ENCODE measurements at places on chromosomes 13 and 19. TPM values are rescaled to one million over a fixed set of nuclear protein-coding genes. Genes with fewer than 3 reads are reported as not detected.

The CLEC11A gene
- 2.4 TPM for total RNA-seq

DNA sequence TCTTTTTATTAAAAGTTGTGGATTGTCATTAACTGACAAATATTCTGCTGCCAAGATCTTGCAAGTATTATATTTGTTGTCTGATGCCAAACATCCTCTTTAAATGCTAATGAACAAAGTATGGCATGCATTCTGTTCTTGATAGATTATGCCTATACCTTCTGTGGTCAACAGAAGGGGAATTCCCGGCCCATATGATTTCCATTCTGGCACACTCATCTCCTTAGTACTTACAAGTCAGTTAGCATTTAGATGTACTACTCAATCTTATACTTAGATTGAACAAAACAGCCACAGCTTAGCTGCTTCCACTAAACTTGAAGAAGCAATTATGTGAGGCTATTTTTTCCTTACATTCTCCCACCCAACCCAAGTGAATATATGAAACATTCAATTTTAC is 246.1 kb upstream of the DACH1 start:
- H3K4me3 ChIP-seq: no peak overlapping the region
- H3K36me3 ChIP-seq: no peaks in the 10 kb centered on the region
- no peaks in the 10 kb centered on the region for H3K4me1 ChIP-seq
- DNase-seq: no peak
- H3K27ac ChIP-seq: no peak overlapping the region

- no peaks in the 10 kb centered on the region for H3K27me3 ChIP-seq
- no peak overlapping the region for H3K4me3 ChIP-seq
- no peak overlapping the region for H3K27ac ChIP-seq
- no peaks in the 10 kb centered on the region for H3K36me3 ChIP-seq
These were observed 27.6 kb downstream of the ZNF541 start for GRCh38 chr19:47545061-47545948.

GRCh38 chr13:32300920-32301319 is 14.2 kb downstream of the ZAR1L start:
- H3K4me3 ChIP-seq: no peak overlapping the region
- no peak overlapping the region for H3K27ac ChIP-seq
- DNase-seq: no peak
- H3K36me3 ChIP-seq: no peaks in the 10 kb centered on the region

DNA sequence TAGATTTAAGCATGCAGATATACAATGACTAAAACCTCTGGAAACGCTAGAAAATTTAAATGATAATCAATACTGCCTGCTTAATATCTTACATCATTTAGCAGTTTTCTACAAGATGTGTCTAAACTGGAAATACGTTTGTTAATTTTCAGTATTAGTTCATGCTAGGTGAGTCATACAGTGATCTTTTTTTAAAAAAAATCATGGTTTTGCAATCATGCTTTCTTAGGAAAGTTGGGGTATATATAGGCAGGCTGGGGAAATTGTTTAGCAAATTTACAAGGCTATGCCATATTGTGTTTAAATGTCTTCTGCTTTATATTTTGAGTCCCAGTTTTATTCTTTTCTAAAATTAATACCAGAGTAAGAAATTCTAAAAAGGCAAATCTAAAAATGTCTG is 245.4 kb upstream of the SPRY2 start:
- no peak overlapping the region for H3K4me3 ChIP-seq
- no peaks in the 10 kb centered on the region for H3K36me3 ChIP-seq
- H3K27me3 ChIP-seq: no peaks in the 10 kb centered on the region
- no peak for DNase-seq

- no peaks in the 10 kb centered on the region for H3K4me1 ChIP-seq
- peaks cover 4% of the 10 kb centered on the region for H3K36me3 ChIP-seq
- H3K4me3 ChIP-seq: no peak overlapping the region
These were observed 22.0 kb upstream of the UPF3A start for GRCh38 chr13:114259374-114259773.

The FUT1 gene
- 2.9 TPM for total RNA-seq

DNA sequence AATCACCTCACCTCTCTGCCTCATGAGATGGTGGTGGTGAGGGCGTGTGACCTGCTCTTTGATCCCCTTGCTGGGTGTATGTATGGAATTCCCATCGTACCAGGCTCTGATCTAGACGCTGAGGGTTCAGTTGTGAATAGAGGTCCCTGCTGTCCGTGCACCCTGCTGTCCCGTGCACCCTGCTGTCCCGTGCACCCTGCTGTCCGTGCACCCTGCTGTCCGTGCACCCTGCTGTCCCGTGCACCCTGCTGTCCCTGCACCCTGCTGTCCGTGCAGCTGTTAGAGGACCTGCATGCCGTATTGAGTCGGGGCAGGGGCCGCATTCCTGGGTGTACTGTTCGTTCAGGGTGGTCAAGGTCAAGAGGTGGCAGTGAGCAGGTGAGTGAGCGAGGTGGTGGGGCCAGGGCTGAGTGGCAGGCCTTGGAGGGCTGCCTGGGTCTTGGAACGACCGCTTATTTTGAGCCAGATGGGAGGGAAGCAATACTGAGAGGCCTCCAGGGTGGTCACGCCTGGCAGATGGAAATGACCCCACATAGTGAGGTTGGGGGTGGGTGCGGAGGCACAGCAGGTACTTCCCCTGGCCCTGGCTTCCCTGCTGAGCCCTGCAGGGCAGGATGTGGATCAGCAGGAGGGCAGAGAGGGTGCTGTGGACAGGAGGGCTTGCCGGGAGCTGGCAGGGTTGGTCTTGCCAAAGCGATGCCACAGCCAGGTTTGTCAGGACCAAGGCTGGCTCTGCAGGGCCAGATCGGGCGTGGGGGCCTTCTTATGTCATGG is 4.6 kb upstream of the EPN1 start:
- no peak for DNase-seq
- peaks cover 93% of the 10 kb centered on the region for H3K36me3 ChIP-seq
- H3K27me3 ChIP-seq: no peaks in the 10 kb centered on the region
- H3K27ac ChIP-seq: no peak overlapping the region
- peak overlapping the region; percentile 8 for H3K4me3 ChIP-seq

The SPRY2 gene
- total RNA-seq: 13.3 TPM

DNA sequence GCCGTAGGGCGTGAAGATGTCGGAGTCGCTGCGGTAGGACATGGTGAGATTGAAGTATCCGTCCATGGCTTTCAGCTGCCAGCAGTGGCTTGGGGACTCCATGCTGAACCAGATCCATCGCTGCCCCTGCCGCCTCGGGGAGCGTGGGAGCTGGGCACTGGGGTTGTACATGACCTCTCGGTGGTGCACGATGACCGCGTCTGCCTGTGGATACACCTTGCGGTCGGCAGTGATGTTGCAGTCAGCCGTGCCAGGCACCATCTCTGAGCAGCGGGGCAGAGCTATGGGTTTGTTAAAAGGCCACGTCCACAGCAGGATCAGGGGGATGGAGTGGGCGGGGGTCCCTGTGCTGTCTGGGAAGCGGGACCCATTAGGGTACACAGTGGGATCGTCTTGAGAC is 7.4 kb downstream of the FUT6 start:
- no peak overlapping the region for H3K4me3 ChIP-seq
- H3K4me1 ChIP-seq: no peaks in the 10 kb centered on the region
- DNase-seq: no peak
- H3K27ac ChIP-seq: no peak overlapping the region

- H3K4me1 ChIP-seq: no peaks in the 10 kb centered on the region
- no peak overlapping the region for H3K4me3 ChIP-seq
- H3K27ac ChIP-seq: no peak overlapping the region
- no peaks in the 10 kb centered on the region for H3K27me3 ChIP-seq
- no peak for DNase-seq
These were observed 1.5 kb upstream of the SPART start for GRCh38 chr13:36347531-36348210.

- DNase-seq: no peak
- H3K4me3 ChIP-seq: no peak within 1 kb of the TSS
- no peak within 1 kb of the TSS for H3K27ac ChIP-seq
- H3K36me3 ChIP-seq: no peaks in the 10 kb centered on the region
These were observed at the start of gene CACNA1A for GRCh38 chr19:13506471-13506820. CACNA1A (minus strand) TSS chr19:13506479; CDS start chr19:13506224, 255 bp downstream.

DNA sequence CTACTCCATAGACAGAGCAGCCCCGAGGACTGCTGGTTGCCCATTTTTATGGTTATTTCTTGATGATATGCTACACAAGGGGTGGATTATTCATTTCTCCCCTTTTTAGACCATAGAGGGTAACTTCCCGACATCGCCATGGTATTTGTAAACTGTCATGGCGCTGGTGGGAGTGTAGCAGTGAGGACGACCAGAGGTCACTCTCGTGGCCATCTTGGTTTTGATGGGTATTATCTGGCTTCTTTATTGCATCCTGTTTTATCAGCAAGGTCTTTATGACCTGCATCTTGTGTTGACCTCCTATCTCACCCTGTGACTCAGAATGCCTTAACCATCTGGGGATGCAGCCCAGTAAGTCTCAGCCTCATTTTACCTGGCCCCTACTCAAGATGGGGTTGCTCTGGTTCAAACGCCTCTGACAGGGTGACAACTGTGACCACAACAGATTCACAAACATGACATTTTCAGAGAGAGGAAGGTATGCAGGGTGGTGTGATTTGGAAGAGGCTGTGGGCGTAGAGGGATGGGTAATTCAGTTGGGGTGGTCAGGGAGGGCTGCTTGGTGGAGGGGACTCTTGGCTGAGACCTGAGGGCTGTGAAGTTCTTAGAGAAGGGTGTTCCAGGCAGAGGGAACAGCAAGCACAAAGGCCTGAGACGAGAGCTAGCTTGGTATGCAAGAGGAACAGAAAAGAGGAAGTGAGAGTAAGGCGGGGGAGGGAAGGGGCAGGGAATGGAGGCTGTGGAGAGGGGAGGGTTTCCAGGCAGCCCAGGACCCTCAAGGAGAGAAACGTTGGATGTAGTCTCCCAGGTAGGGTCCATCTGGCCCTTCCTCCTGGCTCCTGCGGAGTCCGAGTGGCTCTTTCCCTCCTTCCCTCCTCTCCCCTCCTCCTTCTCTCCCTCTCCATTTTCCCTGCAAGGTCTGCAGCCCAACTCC is 23.5 kb downstream of the FAM187B start:
- H3K27me3 ChIP-seq: no peaks in the 10 kb centered on the region
- peaks cover 33% of the 10 kb centered on the region for H3K4me1 ChIP-seq
- H3K27ac ChIP-seq: no peak overlapping the region
- H3K4me3 ChIP-seq: no peak overlapping the region
- no peak for DNase-seq

DNA sequence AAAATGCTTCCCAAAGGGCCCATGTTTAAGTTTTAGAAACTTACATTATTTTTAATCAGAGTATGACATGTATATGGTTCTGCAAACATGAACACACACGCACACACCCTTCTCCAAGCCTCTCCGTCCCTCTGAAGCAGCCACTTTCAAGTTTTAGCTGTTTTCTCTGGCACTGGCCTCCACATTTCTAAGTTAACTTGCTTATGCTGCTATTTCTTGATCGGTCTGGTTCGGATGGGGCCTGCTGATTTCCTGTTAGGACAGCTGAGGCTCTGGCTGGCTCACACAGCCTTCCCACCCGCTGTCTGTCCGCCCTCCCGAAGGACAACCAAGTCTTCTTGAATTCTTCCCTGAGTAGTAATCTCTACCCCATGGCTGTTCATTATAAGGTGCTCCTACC is 4.4 kb downstream of the SPC24 start:
- H3K4me3 ChIP-seq: no peak overlapping the region
- no peak for DNase-seq
- H3K27me3 ChIP-seq: no peaks in the 10 kb centered on the region
- peaks cover 25% of the 10 kb centered on the region for H3K36me3 ChIP-seq
- no peak overlapping the region for H3K27ac ChIP-seq
- peaks cover 9% of the 10 kb centered on the region for H3K4me1 ChIP-seq

DNA sequence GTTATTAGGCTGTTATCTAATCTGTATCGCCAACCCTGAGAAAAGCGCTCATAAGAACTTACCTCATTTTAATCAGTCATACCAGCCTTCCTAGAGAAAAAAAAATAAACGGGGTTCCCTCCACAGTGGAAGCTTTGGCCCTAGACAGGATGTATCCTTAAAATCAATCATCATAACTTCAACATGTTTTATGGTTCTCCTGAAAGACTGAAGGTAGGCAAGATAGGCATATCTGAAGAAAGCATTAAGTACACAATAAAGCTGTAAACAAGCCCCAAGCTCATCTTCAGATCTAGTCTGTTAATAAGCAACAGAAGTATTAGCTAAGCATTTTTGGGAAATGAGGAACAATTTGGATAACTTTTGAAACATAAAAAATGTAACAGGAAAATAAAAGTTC is 18.7 kb upstream of the SERP2 start:
- peaks cover 15% of the 10 kb centered on the region for H3K4me1 ChIP-seq
- no peak overlapping the region for H3K4me3 ChIP-seq
- no peaks in the 10 kb centered on the region for H3K27me3 ChIP-seq
- no peak overlapping the region for H3K27ac ChIP-seq
- no peaks in the 10 kb centered on the region for H3K36me3 ChIP-seq

DNA sequence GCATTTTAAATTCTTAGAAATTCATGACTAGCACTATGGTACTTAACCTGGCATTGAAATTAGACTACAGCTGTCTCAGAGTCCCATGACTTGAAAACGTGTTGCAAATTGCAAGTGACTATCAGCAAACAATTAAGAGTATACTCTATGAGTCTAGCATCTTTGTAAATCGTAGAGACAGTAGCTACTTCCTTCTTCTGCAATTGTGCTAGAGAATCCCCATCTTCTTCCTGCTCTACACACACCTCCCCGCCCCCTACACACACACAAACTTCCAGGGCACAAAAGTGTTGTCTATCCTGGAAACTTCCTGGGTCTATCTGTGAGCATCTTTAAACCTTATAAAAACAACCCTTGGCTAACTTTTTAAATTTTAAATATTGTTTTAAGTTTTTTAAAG is 35.2 kb upstream of the MIR17HG start:
- no peak overlapping the region for H3K27ac ChIP-seq
- DNase-seq: no peak
- H3K4me3 ChIP-seq: no peak overlapping the region
- H3K4me1 ChIP-seq: peaks cover 8% of the 10 kb centered on the region
- no peaks in the 10 kb centered on the region for H3K27me3 ChIP-seq

DNA sequence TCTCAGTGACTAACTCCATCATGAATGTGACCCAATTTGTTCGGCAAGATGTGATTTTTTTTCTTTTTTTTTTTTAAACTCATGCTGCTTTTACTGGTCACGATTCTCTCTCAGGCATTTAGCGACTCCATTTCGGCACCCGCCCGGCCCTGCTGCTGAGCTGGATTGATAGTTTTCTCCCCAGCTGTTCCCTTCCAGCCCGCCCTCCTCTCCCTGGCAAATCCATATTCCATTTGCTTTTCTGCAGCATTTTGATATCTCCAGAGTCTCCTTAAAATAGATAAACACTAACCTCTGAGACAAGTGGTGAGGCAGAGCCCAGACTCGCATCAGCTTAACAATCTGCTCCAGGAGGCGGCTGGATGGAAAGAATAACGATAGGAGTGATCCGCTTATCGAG is 55.5 kb upstream of the KATNAL1 start:
- H3K27ac ChIP-seq: no peak overlapping the region
- no peaks in the 10 kb centered on the region for H3K4me1 ChIP-seq
- H3K36me3 ChIP-seq: no peaks in the 10 kb centered on the region
- H3K4me3 ChIP-seq: no peak overlapping the region

- H3K36me3 ChIP-seq: peaks cover 6% of the 10 kb centered on the region
- peaks cover 22% of the 10 kb centered on the region for H3K27me3 ChIP-seq
- no peak overlapping the region for H3K27ac ChIP-seq
- H3K4me1 ChIP-seq: no peaks in the 10 kb centered on the region
These were observed 25.6 kb downstream of the ZNF114 start for GRCh38 chr19:48295458-48295857.

The MISP gene
- 90.5 TPM for total RNA-seq

DNA sequence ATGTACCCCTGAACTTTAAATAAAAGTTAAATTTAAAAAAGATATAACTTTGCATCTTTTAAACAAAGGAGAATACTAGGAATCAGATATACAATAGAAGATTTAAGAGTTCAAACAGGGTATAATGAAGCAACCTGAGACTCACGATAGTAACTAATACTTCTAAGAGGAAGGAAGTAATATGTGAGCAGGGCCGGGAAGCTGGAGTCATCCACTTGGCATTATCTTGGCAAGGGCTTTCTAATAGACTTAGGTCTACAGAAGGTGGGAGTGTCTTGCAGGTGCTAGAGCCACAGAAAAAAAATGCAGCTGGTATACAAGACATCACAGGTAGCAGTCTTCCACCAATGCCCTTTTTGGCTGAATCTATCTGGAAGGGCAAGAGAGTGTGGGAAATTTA is 231.9 kb downstream of the KCTD12 start:
- H3K36me3 ChIP-seq: no peaks in the 10 kb centered on the region

Measured in Calu3 (cell line).